HS-27A (cell line): ENCODE measurements at places on chromosomes 7 and 10.
A peak's percentile ranks its signal among the peaks of the same experiment; 100 is the strongest.

DNA sequence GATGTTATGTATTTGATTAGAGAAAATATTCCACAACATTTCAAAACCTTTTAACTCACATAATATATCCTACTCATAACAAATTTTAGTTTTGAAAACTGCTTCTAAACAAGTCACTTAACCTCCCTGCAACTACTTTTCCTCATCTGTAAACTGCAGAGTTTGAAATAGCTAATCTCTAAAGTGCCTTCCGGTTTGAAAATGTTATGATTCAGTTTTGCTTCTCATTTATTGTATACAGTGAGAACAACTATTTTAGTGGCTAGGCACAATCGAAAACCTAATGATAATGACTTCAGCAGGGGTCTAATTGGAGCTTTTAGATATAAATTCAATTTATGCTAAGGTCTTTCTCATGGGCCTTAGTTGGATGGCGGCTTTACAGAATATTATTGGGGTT, 30.7 kb upstream of the TEX47 start:
- DNase-seq, result no peak

GRCh38 chr10:103716206-103717160, 138.9 kb downstream of the SH3PXD2A start:
- DNase-seq, result no peak

GRCh38 chr7:6221340-6222319, 50.8 kb downstream of the CYTH3 start:
- no peak for DNase-seq

GRCh38 chr7:46900312-46901263, 681.3 kb downstream of the TNS3 start:
- no peak for DNase-seq

- DNase-seq, result no peak
Measured at GRCh38 chr10:70586348-70586930, 16.1 kb downstream of the PRF1 start.

- DNase-seq, result no peak
Measured at GRCh38 chr7:158979635-158980351, 123.4 kb downstream of the DYNC2I1 start.

DNA sequence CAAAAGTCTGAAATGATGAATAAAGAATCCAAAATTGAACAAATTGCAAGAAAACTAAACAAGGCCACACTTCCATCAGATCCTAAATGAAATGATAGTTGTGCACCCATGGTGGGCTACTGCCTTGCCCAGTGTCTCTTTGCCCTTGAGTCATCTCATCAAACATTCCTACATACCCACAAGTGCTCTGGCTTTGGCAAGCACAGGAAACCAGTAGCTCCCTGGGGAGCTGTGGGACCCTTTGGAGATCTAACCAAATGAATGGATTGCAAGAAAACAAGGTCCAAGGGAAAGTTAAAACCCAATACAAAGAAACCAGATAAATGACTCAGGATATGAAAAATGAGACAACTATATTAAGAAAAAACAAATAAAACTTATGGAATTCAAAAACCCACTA, 129.8 kb upstream of the TMEM229A start:
- DNase-seq, result no peak

- peak; percentile 14 for DNase-seq
Measured at GRCh38 chr7:133545618-133546017, 292.7 kb downstream of the EXOC4 start.

DNA sequence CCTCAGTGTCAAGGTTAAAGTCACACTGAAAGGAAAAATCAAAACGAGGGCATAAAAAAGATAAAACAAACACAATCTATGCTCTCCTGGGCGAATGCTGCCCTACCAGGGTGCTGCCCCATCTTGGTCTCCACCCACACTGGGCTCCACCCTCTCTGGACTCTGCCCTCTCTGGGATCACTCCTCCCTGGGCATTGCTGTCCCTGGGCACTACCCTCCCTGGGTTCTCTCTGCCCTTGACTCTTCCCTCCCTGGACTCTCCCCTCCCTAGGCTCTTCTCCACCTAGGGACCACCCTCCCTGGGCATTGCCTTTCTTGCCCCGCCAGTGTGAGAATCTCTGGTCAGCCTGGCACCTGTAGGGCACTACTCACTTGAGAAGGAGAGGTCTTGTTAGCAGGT, 8.6 kb downstream of the GDF2 start:
- DNase-seq, result no peak

DNA sequence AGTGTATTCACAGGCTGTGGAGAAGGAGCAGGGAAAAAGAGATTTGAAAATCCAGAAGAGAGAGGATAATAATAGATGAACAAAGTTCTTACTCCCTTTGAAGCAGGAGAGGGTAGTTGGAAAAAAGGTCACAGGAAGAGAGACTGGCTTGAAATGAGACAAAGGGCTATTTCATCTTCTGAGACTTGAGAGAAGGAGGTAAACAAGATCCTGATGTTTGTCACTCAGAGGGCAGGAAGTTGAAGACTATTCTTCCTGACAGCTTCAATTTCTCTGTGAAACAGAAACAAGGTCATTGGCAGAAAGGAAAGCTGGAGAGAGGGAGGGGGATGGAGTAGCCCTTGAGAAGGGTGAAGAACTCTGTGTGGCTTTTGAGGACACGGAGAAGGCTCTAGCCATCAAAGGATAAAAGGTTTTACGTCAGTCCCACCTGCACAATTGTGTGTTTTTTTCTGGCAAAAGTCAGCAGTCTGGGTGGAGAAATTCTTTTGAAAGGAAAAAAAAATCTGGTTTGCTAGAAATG, 216.1 kb upstream of the STEAP4 start:
- no peak for DNase-seq

GRCh38 chr7:95424716-95425115, 10.1 kb downstream of the PON2 start:
- no peak for DNase-seq

- no peak for DNase-seq
Measured at GRCh38 chr7:79782906-79783305, 329.4 kb upstream of the MAGI2 start.

DNA sequence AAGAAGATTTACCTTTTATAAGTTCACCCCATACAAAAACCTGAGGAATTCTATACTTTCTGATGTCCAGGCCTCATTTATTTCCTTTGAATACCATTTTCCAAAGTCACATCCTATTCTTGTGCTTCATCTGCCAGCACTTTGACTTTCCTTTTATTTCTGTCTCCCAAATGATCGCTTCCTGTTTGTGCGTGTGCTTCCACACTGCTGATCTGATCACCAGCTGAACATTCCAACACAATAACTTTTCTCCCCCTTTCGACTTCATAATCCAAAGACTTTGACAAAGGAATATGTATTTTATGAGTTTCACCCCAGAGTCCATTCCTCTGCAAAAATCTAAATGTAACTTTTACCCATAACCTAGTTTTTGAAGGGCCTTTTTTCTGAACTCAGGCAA, 3.1 kb downstream of the ELAPOR2 start:
- DNase-seq, result no peak

- no peak for DNase-seq
Measured at GRCh38 chr7:144869082-144869481, 33.2 kb upstream of the TPK1 start.

- DNase-seq, result peak; percentile 31
Measured at GRCh38 chr7:107594961-107595737, 15.1 kb downstream of the BCAP29 start.

DNA sequence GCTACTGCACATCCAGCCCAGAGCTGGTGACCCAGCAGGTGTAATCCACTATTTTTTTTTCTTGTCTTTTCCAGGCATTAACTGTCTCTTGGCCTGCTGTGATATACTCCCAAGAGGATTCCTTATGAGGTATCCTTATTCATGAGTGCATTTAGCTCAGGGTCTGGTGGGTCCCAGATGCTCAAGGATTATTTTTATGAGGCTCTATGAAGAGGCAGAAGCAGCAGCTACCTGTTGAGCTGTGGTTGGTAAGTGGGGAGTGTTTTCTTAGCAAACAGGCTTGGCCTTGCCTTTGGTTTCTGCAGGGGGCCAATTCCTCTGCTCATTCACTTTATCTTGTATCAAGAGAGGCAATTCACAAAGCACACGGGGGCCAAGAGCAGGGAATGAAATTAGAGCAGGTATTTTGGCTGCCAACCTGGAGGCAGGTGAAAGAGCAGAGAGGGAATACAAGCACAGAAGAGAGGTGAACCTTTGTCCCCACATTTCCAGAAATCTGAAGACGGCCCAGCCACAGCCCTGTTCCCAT, 221.6 kb downstream of the TMEM178B start:
- DNase-seq, result no peak

- no peak for DNase-seq
Measured at GRCh38 chr10:48231699-48232315, 42.7 kb downstream of the FRMPD2 start.

DNA sequence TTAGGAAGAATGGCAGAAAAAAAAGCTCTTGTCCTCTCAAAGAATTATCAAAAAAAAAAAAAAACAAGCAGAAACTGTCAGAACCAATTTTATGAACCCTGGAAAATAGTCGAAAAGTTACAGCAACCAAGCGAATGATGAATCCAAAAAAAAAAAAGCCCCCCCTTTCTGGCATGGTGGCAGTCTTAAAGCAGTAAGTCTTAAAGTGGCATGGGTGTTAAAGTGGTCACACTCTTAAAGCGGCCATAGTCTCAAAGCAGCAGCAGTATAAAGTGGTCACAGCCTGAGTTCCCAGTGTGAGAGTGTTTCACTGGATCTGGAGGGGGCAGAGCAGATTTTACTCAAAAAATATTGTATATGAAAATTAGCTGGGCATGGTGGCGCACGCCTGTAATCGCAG, 96.8 kb upstream of the RAB18 start:
- no peak for DNase-seq

DNA sequence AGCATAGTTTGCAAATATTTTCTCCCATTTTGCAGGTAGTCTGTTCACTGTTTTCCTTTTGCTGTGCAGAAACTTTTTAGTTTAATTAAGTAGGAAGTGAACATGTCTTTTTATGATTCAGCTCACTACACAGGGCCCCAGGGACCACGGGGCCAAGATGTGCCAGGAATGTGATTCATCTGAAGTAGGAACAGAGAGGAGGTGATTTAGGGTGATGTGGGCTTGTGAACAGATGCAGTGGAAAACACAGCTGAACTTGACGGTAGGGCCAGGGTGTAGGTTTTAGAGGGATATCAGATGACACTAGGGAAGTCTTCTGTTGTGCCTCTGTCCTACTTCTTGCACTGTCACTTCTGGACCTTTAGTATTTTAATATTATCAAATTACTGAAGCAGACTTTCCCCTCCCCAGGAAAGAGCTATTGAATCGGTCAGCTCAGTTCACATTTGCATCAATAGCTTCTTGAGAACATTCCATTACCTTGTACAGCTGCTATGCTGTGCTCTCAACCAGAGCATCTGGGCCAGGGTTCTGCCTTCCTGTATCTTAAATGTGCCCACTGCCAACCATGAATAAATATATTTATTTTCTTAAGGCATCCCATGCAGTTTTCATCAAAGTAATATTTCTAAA, 96.9 kb downstream of the OSBPL3 start:
- DNase-seq, result no peak

- DNase-seq, result no peak
Measured at GRCh38 chr10:113712755-113713639, 33.3 kb downstream of the CASP7 start.

DNA sequence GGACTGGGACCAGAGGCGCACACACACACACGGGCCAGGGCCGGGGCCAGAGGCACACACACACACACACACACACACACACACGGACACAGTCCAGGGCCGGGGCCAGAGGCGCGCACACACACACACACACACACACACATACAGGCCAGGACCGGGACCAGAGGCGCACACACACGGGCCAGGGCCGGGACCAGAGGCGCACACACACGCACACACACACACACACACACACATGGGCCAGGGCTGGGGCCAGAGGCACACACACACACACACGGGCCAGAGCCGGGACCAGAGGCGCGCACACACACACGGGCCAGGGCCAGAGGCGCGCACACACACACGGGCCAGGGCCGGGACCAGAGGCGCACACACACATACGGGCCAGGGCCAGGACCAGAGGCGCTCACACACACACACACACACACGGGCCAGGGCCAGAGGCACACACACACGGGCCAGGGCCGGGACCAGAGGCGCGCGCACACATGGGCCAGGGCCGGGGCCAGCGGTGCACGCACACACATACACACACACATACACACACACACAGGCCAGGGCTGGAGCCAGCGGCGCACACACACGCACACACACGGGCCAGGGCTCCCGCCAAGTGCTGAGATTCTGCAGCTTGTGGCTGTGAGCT, 268.8 kb downstream of the ELFN1 start:
- DNase-seq, result no peak

DNA sequence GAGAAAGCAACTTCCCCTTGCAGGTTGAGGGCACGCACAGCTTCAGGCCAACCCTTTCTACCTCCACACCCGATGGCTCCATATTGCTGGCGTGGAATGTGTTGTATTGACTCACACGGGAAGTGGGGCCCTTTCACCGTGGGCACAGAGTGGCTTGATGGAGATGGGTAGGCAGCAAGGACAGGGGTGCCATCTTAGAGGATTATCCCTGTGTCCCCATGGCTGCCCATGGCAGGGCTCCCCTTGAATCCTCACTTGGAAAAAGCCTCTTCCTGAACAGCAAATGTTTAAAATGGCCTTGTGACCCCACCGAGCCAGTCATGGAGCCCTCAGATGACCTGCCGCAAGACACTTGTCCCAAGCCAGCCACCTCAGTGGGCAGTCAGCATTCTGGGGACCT, 31.2 kb downstream of the CXCL12 start:
- no peak for DNase-seq

- DNase-seq, result no peak
Measured at GRCh38 chr10:69065406-69066361, 22.2 kb upstream of the SRGN start.

- no peak for DNase-seq
Measured at GRCh38 chr7:1114088-1114487, 26.2 kb downstream of the GPER1 start.

DNA sequence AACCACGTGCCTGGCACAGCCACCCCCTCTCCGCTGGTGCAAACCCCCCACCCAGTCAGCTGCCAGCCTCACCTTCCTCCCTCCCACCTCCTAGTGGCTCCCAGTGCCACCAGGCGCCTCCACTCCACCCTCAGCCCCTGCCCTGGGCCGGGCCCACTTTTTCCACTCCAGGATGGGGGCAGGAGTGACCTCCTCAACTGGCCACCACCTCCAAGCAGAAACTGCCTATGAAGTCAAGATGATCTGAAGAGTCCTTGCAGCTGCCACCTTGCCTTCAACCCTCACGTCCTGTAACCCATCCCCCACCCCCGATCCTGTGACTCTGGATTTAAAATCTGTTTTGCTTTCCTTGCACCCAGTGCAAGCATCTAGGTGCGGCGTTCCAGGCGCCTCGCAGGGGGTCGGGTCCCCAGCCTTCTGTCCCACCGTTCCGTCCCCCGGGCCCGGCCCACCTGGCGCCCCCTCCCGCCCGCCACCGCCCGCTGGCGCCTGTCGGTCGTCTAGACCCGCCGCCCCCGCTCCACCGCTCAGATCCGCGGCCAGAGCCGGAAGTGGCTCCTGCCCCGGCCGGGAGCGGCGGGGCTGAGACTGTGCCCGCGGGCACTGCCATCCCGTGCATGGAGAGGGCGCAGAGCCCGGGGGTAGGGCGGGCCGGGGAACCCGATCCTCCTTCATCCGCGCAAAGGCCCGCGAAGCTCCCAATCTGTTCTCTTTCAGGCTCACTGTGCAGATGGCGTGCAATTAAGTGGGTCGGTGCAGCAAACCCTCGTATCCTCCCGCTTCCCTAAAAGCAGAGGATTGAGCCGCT, 51.2 kb upstream of the GTF2I start:
- no peak for DNase-seq

GRCh38 chr10:4453950-4454349, 372.1 kb upstream of the AKR1E2 start:
- no peak for DNase-seq
